ENCODE measurements at places on chromosomes 13 and 19.
A peak's percentile ranks its signal among the peaks of the same experiment; 100 is the strongest.

GRCh38 chr19:55341171-55341588 is 1.5 kb downstream of the KMT5C start:
- H3K27me3 ChIP-seq: no peaks in the 10 kb centered on the region
- H3K36me3 ChIP-seq: peaks cover 3% of the 10 kb centered on the region
- no peak overlapping the region for H3K4me3 ChIP-seq

DNA sequence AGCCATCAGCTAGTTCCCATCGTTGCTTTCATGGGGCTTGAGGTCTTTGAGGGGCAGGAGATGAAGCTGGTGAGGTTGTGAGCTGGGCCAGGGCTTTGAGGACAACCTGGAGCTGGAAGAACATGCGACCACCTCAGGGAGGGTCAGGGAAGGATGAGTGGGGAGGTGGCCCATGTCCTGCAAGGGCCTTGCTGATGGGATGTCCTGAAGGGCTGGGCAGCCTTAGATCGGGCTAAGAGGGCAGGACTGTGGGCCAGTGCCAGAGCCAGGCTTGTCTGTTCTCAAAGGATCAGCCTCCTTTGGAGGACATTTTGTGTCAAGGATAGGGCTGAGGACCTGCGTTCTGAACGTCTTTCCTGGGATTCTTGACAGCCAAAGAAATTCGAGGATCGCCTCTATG is 10.5 kb downstream of the CYTH2 start:
- H3K4me3 ChIP-seq: no peak overlapping the region
- H3K27ac ChIP-seq: no peak overlapping the region
- no peak for DNase-seq
- peaks cover 9% of the 10 kb centered on the region for H3K36me3 ChIP-seq
- no peaks in the 10 kb centered on the region for H3K27me3 ChIP-seq
- peaks cover 12% of the 10 kb centered on the region for H3K4me1 ChIP-seq

GRCh38 chr13:21735701-21736401 is 65.0 kb downstream of the FGF9 start:
- no peaks in the 10 kb centered on the region for H3K36me3 ChIP-seq
- no peaks in the 10 kb centered on the region for H3K4me1 ChIP-seq
- H3K27me3 ChIP-seq: no peaks in the 10 kb centered on the region

GRCh38 chr13:49044836-49045235 is 69.1 kb downstream of the FNDC3A start:
- no peak overlapping the region for H3K27ac ChIP-seq
- no peaks in the 10 kb centered on the region for H3K36me3 ChIP-seq
- H3K4me1 ChIP-seq: peaks cover 8% of the 10 kb centered on the region
- no peaks in the 10 kb centered on the region for H3K27me3 ChIP-seq
- no peak for DNase-seq

DNA sequence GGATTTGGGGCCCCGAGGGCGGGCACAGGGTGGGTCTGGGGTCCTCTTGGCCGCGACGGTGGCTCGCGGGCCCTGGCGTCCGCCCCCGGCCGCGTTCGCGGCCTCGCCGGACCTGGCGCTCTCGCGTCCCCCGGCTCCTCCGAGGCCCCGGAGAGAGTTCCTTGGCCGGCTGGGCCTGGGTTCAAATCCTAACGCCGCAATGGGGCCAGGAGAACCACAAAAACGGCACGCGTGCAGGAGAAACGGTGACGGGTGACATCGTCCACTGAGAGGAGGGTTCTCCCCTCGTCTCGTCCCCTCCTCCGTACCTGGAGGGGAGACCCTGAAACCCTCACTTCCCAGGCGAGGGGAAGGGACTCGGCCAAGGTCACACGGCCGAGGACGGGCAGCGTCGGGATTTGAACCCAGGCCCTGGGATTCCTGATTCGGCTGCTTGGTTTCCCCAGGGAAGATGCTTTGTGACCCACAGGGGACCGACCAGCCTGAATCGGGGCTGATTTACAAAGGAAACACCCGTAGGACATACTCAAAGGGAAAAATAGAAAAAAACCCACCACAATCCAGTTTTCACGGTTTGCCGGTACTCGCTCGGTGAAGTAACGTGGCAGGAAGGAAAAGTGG is 624 bp downstream of the SAFB start:
- peak overlapping the region; percentile 97 for H3K27ac ChIP-seq
- peak overlapping the region; percentile 44 for H3K4me3 ChIP-seq
- H3K4me1 ChIP-seq: peaks cover 76% of the 10 kb centered on the region
- DNase-seq: no peak

DNA sequence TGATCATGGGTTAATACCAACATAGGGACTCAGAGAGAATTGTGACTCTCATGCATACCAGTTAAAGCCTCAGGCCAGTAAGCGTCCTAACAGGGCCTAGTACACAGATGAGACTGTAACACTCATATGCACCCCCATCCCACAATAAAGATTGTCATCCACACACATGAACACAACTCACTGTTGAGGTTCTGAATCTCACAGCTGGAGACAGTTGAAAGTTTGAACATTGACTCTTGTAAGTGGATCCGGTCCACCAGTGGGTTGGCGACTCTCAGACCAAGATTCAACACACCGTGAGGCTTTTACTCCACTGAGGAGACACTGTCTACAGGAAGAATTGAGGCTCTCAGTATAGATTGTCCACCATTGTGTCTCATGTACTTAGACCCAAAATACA is 88.1 kb downstream of the ZNF429 start:
- no peaks in the 10 kb centered on the region for H3K4me1 ChIP-seq
- DNase-seq: no peak
- no peaks in the 10 kb centered on the region for H3K27me3 ChIP-seq
- no peak overlapping the region for H3K4me3 ChIP-seq
- no peak overlapping the region for H3K27ac ChIP-seq
- H3K36me3 ChIP-seq: no peaks in the 10 kb centered on the region

DNA sequence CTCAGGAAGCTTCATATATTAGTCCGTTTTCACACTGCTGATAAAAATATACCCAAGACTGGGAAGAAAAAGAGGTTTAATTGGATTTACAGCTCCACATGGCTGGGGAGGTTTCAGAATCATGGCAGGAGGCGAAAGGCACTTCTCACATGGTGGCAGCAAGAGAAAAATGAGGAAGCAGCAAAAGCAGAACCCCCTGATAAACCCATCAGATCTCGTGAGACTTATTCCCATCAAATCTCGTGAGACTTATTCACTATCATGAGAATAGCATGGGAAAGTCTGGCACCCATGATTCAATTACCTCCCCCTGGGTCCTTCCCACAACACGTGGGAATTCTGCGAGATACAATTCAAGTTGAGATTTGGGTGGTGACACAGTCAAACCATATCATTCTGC is 23.1 kb downstream of the FLT3 start:
- no peaks in the 10 kb centered on the region for H3K36me3 ChIP-seq
- H3K4me1 ChIP-seq: no peaks in the 10 kb centered on the region
- no peak for DNase-seq

DNA sequence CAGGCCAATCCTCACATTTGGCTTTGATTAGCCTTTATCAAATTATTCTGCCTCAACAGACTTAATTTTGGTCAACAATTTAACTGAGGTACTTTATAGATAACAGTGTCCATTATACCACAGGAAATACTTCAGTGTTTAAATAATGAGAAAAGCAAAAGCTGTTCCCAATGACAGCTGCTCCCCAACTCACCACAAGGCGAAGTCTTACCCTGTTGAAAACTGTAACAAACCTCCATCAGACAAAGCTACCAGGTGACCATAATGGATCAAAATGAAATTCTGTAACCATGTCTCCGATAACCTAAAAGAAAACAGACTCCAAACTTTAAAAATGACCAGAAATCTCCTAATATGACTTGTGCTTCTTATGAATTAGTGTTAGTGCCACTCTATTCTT is 50.3 kb downstream of the ZNF44 start:
- no peak overlapping the region for H3K27ac ChIP-seq
- H3K27me3 ChIP-seq: no peaks in the 10 kb centered on the region

DNA sequence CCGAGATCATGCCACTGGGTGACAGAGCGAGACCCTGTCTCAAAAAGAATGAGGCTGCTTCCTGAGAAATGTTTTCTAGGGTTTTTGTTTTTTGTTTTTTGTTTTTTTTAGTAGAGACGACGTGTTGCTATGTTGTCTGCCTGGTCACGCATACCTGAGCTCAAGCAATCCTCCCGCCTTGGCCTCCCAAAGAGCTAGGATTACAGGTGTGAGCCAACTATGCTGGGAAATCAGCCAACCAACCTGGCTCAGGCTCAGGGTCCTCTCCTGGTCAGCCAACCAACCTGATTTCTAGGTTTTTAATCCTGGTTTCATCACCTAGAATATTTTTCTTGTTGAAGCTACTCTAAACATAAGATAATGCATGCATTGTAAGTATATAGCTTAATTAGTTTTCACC is 7.8 kb downstream of the DHX34 start:
- H3K4me1 ChIP-seq: no peaks in the 10 kb centered on the region
- peaks cover 61% of the 10 kb centered on the region for H3K36me3 ChIP-seq
- no peak overlapping the region for H3K27ac ChIP-seq

GRCh38 chr13:37225414-37226070 is 120.1 kb upstream of the CSNK1A1L start:
- H3K36me3 ChIP-seq: no peaks in the 10 kb centered on the region
- no peaks in the 10 kb centered on the region for H3K27me3 ChIP-seq
- no peak overlapping the region for H3K27ac ChIP-seq
- H3K4me3 ChIP-seq: no peak overlapping the region
- no peaks in the 10 kb centered on the region for H3K4me1 ChIP-seq
- no peak for DNase-seq

All from CD4-positive, alpha-beta memory T cell (primary cell).